ENCODE measurements at places on chromosomes 5 and 9. TPM values are rescaled to one million over a fixed set of nuclear protein-coding genes. Genes with fewer than 3 reads are reported as not detected.

The PCDHA1 gene
- total RNA-seq = not detected

The TMC1 gene
- not detected for total RNA-seq

The EIF4E1B gene
- total RNA-seq = not detected

The RABGAP1 gene
- 32.3 TPM for total RNA-seq

The OR1J2 gene
- not detected for total RNA-seq

The N4BP3 gene
- total RNA-seq = 4.4 TPM

The BAG1 gene
- total RNA-seq = 57.1 TPM

The RNF183 gene
- 0.40 TPM for total RNA-seq

The PARP8 gene
- 91.7 TPM for total RNA-seq

The CYSTM1 gene
- 20.1 TPM for total RNA-seq

The NOL6 gene
- total RNA-seq = 22.4 TPM

The TRIO gene
- total RNA-seq = 8.3 TPM

The ADRB2 gene
- 6.9 TPM for total RNA-seq

The ACTBL2 gene
- total RNA-seq = not detected

The CYLC2 gene
- total RNA-seq = not detected

The CDHR2 gene
- 2.3 TPM for total RNA-seq

The FCN2 gene
- not detected for total RNA-seq

The RBM22 gene
- 66.8 TPM for total RNA-seq

The PCDHB7 gene
- not detected for total RNA-seq

The KIF4B gene
- total RNA-seq = not detected

The SLC36A3 gene
- total RNA-seq = not detected

The FOXE1 gene
- not detected for total RNA-seq

The ABO gene
- total RNA-seq = 0.20 TPM

The GALNT12 gene
- 2.0 TPM for total RNA-seq

The CNTLN gene
- total RNA-seq = 0.28 TPM

The SLC6A7 gene
- not detected for total RNA-seq

The ARSI gene
- not detected for total RNA-seq

The CRHBP gene
- 0.10 TPM for total RNA-seq

The CD14 gene
- total RNA-seq = 0.23 TPM

The CTNND2 gene
- total RNA-seq = not detected

The DND1 gene
- 2.5 TPM for total RNA-seq

The ECM2 gene
- total RNA-seq = not detected

The EFNA5 gene
- not detected for total RNA-seq

The LSM11 gene
- total RNA-seq = 5.4 TPM

The OR1K1 gene
- not detected for total RNA-seq

The PAEP gene
- not detected for total RNA-seq

The PRRX2 gene
- not detected for total RNA-seq

The LCN6 gene
- total RNA-seq = not detected

The KCNT1 gene
- total RNA-seq = 0.08 TPM

The GRM6 gene
- total RNA-seq = not detected

The ENTPD2 gene
- 0.40 TPM for total RNA-seq

The AFAP1L1 gene
- not detected for total RNA-seq

The PDGFRB gene
- 9.0 TPM for total RNA-seq

The MYMK gene
- total RNA-seq = not detected

The PNPLA7 gene
- 4.5 TPM for total RNA-seq

Measured in activated CD4-positive, alpha-beta memory T cell treated with anti-CD3 and anti-CD28 coated beads, Interleukin-2, amount 10 ng/mL, durations not matched to agents 7 days and 5 days (primary cell).